ENCODE measurements at places on chromosomes 3 and 15. TPM values are rescaled to one million over a fixed set of nuclear protein-coding genes. Genes with fewer than 3 reads are reported as not detected.

The CMTM8 gene
- total RNA-seq: 2.7 TPM

The PLAAT1 gene
- total RNA-seq: 5.2 TPM

The PPM1L gene
- total RNA-seq: 3.2 TPM

The SLC24A5 gene
- total RNA-seq: not detected

The PSTPIP1 gene
- total RNA-seq: not detected

The CYP11A1 gene
- total RNA-seq: not detected

The ARGFX gene
- total RNA-seq: not detected

The RAB7A gene
- 162 TPM for total RNA-seq

The BOC gene
- 4.2 TPM for total RNA-seq

The MUSTN1 gene
- not detected for total RNA-seq

The SPCS1 gene
- 156 TPM for total RNA-seq

The C3orf85 gene
- not detected for total RNA-seq

The ACVR2B gene
- 3.7 TPM for total RNA-seq

The AMIGO3 gene
- 1.2 TPM for total RNA-seq

The LDHAL6B gene
- total RNA-seq: not detected

The SLC12A1 gene
- total RNA-seq: not detected

The SLC51B gene
- not detected for total RNA-seq

The TGM5 gene
- not detected for total RNA-seq

The SLC9C1 gene
- not detected for total RNA-seq

The LRRC34 gene
- 0.19 TPM for total RNA-seq

The SPSB4 gene
- total RNA-seq: 0.53 TPM

The NUTM1 gene
- total RNA-seq: not detected

The COL7A1 gene
- 25.0 TPM for total RNA-seq

The SLC51A gene
- not detected for total RNA-seq

The CCDC33 gene
- total RNA-seq: not detected

The POPDC2 gene
- 1.3 TPM for total RNA-seq

The PLSCR2 gene
- not detected for total RNA-seq

The MYRIP gene
- total RNA-seq: 2.3 TPM

The UMPS gene
- 22.2 TPM for total RNA-seq

The WNT5A gene
- 33.8 TPM for total RNA-seq

The STRC gene
- not detected for total RNA-seq

The XCR1 gene
- total RNA-seq: not detected

The TMCO5A gene
- total RNA-seq: not detected

The FRMD4B gene
- total RNA-seq: 87.6 TPM

The TGM4 gene
- not detected for total RNA-seq

All from glomerular endothelial cell (primary cell).